Activated T-helper 1 cell treated with Interleukin-2 at 50 U/mL for 16 hours (primary cell): ENCODE measurements at places on chromosomes 4 and X.

- DNase-seq, result no peak
These were observed at the start of gene ANK2 for GRCh38 chr4:113049421-113050370. Gene ANK2 (plus strand): TSS chr4:113049653. CDS start chr4:113049729, 76 bp downstream.

DNA sequence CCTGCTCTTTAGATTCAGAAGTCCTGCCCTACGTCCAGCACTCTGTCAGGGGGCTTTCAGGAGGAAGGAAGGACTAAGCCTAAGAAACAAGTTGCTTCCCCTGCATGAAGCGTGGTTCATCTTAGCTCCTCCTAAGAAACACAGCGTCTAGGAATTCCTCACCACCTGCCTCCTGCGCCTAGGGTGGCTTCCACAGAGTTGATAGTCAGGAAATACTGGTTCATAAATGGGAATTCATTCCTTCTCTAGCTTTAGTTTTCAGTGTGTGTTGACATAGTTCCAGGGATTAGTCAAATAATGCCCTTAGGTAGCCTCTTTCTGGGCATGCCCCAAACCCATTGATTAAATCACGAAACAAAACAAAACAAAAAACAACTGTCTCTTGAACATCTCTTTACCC, 1.7 kb upstream of the MXRA5 start:
- DNase-seq, result no peak

- DNase-seq, result no peak
These were observed 90.7 kb downstream of the FAM53A start for GRCh38 chr4:1593458-1593857.

DNA sequence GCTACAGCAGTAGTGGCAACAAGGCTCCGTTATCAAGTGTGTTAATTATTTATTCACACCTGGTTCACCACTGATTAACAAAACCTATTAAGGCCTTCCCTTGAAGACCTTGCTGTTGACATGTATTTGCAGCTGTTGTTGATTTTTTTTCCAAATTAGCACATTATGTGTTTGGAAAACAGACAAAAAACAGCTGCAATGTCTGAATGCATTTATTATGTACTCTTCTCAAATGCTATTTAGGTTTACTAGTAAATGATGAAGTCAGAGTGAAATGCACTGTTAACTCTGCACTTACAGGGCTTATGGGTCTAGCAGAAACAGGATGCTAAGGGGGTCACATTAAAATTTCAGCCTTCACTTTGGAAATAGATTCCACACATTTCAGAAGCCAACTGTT, 99.5 kb upstream of the PCDH7 start:
- DNase-seq, result no peak

- DNase-seq, result no peak
These were observed 109.6 kb upstream of the KIT start for GRCh38 chr4:54548098-54548620.
